ENCODE measurements at places on chromosomes 11 and 22. TPM values are rescaled to one million over a fixed set of nuclear protein-coding genes. Genes with fewer than 3 reads are reported as not detected.

GRCh38 chr11:5285703-5286340 lies 15.9 kb downstream of the OR51B4 start:
- H3K36me3 ChIP-seq: no peaks in the 10 kb centered on the region
- H3K4me3 ChIP-seq: no peak overlapping the region
- no peaks in the 10 kb centered on the region for H3K4me1 ChIP-seq
- DNase-seq: no peak
- no peak overlapping the region for H3K27ac ChIP-seq

SEPTIN3 gene
- 0.36 TPM for total RNA-seq

MOGAT2 gene
- total RNA-seq: not detected

SLC35E4 gene
- 8.4 TPM for total RNA-seq

GRCh38 chr22:27662359-27663301 lies 138.9 kb downstream of the MN1 start:
- H3K36me3 ChIP-seq: no peaks in the 10 kb centered on the region
- no peak overlapping the region for H3K27ac ChIP-seq
- peaks cover 6% of the 10 kb centered on the region for H3K27me3 ChIP-seq
- H3K4me3 ChIP-seq: no peak overlapping the region
- no peak for DNase-seq
- peaks cover 7% of the 10 kb centered on the region for H3K4me1 ChIP-seq

SPINDOC gene
- total RNA-seq: 55.3 TPM

SYT8 gene
- not detected for total RNA-seq

THOC5 gene
- total RNA-seq: 76.4 TPM

- peaks cover 3% of the 10 kb centered on the region for H3K36me3 ChIP-seq
- H3K4me1 ChIP-seq: no peaks in the 10 kb centered on the region
- no peak overlapping the region for H3K4me3 ChIP-seq
Measured at GRCh38 chr11:64347193-64347867, 7.3 kb downstream of the CCDC88B start.

DNA sequence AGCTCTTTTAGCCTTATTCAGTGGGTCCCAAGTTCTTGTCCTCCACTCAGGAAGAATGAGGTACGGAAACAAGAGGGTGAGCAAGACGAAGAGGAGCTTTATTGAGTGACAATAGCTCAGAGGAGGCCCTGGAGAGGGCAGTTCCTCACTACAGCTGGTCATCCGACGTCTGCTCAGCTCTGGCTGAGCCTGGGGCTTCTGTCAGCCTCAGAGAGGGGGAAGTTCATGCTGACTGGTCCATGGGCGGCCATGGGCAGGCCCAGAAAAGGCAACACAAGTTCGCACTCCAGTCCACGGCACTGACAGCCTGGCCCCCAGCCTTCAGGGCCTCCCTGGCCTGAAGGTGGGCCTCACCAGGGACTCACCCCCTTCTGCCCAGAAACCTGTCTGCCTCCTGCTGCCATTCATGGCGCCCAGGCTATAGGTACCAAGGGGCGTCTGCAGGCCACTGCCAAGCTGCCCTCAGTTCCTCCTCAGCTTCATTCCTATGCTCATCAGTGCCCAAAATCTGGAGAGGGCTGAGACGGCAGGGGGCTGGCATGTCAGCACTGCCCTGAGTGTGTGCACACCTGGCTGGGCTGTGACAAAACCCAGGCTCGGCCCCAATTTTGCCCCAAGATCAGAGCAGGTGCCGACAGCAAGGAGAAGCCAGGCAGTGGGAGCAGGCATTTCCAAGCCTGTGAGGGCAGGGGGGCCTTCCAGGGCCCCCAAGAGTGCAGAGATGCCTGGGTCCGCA lies 21.7 kb upstream of the KIAA0930 start:
- no peaks in the 10 kb centered on the region for H3K4me1 ChIP-seq
- no peak for DNase-seq
- H3K27me3 ChIP-seq: peaks cover under 1% of the 10 kb centered on the region
- H3K27ac ChIP-seq: no peak overlapping the region
- H3K36me3 ChIP-seq: no peaks in the 10 kb centered on the region
- no peak overlapping the region for H3K4me3 ChIP-seq

PLEKHA7 gene
- total RNA-seq: 8.2 TPM

TBX1 gene
- 0.56 TPM for total RNA-seq

- no peak overlapping the region for H3K4me3 ChIP-seq
- DNase-seq: no peak
- H3K36me3 ChIP-seq: no peaks in the 10 kb centered on the region
- H3K27me3 ChIP-seq: no peaks in the 10 kb centered on the region
- peaks cover 15% of the 10 kb centered on the region for H3K4me1 ChIP-seq
Measured at GRCh38 chr11:10895285-10895684, 37.4 kb upstream of the ZBED5 start.

All from endothelial cell (in vitro differentiated cells).